ENCODE measurements at places on chromosomes 1 and 21.
A peak's percentile ranks its signal among the peaks of the same experiment; 100 is the strongest.

- DNase-seq = no peak
These were observed 28.0 kb upstream of the PRKAA2 start for GRCh38 chr1:56617141-56617540.

DNA sequence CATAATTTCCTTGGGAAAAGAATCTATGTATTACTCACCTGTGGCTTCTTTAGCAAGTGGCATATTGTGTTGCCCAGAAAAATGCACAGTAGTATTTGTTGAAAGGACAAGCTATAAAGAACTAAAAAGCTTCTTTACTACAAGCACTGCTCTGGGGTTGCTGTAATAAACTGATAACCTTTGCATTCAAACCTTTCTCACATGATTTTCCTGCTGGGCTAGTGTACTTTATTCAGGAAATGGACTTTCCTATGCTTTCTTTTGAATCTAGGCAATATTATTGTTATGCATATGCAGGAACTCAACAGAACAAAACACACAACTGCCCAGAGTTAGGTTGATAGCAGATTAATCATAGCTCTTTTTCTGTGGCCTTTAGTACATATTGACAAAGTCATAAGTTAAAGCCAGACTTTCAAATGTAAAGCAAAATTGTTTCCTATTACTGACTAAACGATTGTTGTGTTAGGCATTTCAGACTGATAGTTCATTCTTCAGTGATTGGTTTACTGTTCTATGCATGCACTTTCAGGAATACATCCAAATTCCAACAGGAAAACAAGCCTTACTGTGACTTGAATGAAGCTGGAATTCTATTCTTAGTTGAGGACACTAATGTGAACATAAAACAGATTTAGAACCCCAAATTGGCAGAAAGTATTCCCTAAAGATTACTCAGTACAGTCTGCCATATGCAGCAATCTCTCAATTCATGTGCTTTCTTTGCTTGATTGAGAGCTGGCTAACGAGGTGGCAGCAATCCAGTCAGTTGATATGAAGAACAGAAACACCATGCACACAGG, 564.3 kb upstream of the NEGR1 start:
- DNase-seq = no peak

DNA sequence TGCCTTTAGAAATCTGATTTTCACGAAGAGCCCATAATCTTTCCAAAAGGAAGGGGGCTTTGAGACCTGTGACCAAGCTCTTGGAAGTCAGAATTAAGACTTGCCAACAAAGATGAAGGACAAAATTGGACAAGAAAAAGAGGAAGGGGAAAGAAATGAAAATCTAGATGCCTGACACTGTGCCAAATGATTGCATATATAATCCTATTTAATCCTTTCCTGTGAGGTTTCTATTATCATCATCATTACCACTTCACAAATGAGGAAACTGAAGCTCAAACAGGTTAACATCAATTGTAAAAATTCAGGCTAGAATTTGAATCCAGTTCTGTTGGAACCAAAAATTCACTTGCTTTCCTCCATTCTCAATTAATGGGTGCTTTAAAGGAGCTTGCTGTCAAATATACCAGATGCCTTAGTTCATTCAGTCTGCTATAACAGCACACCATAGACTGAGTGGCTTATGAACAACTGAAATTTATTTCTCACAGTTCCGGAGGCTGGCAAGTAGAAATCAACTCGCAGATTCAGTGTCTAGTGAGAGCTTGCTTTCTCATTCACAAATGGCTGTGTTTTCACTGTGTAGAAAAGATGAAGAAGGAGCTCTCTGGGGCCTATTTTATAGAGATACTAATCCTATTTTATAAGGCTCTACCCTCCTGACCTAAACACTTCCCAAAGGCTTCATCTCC, 197.5 kb upstream of the ST6GALNAC5 start:
- no peak for DNase-seq

DNA sequence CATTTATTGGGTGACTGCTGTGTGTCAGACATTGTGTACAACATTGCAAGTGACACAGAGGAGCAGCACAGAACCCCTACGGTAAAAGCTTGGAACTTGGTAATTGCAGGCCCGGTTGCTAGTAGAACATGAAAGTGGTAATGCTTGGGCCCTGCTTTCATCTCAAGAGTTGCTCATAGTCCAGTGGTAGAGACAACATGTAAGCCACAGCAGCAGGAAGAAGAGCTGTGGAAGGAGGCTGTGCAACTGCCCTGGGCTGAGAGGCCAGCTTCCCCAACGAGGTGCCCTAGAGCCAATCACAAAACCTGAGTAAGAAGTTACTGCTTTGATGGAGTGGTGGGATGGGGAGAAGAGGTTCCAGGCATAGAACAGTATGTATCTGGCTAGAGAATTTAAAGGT, 18.4 kb downstream of the CNIH4 start:
- no peak for DNase-seq

GRCh38 chr21:27759820-27760219, 792.9 kb upstream of the ADAMTS5 start:
- DNase-seq = peak; percentile 4

- no peak for DNase-seq
These were observed 9.4 kb downstream of the UBASH3A start for GRCh38 chr21:42413093-42413492.

DNA sequence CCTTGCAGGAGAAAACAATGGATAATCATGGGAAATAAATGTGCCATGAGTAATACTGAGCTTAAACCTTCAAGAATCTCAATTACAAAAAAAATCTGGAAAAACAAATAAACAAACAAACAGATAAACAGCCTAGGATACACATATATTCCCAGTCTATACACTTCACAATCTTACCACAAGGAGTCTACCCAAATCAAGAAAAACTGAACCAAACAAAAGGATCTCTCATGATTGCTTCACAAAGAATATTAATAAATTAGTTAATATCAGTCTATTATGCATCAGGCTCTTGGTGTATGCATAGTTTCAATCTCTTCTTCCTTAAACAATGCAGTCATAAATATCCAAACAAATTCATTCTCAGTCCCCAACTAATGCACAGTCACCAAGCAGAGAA, 3.2 kb upstream of the ESRRG start:
- no peak for DNase-seq

- DNase-seq = no peak
These were observed 1.7 kb downstream of the KCNJ10 start for GRCh38 chr1:160068225-160068624.

DNA sequence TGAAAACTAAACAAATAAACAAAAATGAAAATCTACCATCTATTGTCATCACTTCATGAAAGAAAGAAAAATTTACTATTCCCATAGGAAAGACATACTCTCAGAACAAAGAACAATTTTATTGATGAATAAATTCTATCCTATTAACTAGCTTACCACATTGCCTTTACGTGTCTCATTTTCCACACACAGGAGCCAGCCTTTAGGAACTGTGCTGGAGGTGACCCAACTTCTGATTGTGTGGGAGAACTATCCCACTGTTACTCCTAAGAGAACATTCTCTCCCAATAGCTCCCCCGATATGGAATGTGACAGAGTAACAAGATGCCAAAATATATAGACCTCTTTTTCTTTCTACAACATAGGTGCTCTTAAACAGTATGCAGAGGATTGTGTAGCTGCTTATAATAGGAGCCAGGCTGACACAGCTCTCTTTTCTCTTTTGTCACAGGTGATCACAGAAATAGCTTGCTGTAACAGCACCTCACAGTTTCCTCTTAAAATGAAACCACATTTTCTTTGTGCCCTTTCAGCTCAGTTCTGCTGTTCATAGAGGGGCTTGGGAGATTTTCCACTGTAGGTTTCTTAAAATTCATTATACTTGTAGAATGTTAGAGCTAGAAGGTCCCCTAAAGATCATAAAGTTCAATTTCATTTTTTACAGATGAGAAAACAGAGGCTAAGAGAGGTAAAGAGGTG, 35.5 kb downstream of the C21orf91 start:
- no peak for DNase-seq

GRCh38 chr1:94917251-94917650, 9.7 kb downstream of the CNN3 start:
- DNase-seq = no peak

GRCh38 chr1:226825037-226825745, 45.2 kb upstream of the PSEN2 start:
- peak; percentile 32 for DNase-seq

GRCh38 chr1:175409938-175410337, 217.4 kb upstream of the KIAA0040 start:
- DNase-seq = no peak

DNA sequence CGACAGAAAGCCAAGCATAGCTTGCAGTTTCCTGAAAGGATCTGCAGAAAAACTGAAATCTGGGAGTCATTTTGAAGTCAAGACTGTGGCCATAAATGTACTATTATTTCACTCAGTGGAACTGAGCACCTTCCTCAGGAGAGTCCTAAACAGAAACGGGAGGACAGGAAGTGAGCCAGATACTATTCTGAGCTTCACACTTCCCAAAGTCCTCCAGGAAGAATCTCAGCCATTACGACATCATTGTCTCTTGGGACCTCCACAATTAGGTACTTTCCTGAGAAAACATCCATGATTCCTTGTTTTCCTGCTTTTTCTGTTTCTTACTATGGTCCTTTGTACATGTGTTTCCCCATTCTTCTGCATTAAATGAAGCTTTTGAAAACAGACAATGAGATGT, 299.2 kb upstream of the USP25 start:
- DNase-seq = peak; percentile 20

DNA sequence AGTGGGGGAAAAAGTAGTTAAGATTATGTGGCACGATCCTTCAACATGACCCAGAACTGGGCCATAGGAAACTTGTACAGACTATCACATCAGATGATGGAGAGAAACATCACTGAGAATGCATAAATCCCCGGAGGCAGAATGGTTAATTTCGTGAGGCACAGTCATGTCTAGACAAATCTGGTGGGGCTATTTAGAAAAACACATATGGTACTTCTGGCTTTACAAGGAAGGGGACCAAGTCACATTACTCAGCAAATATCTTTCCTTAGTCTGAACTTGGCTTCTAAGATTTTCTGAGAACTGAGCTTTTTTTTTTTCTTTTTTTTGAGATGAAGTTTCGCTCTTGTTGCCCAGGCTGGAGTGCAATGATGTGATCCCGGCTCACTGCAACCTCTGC, 9.2 kb upstream of the UQCRHL start:
- no peak for DNase-seq

DNA sequence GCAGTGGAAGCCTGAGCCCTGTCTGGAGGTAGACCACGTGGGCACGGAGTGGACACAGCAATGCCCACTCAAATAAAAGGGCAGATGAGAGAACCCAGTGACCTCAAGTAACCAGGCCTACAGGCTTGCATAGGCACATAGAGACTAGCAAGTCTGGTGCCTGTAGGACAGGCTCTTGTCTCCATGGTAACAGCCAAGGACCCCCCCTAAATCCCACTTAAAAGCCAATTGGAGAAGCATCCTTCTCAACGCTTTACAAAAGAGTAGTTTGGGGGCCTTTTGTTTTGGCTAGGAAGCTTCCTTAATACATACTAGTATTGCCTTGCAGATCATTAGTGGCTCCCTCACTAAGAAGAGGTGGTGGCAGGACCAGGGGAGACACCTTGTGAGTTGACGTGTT, 63.9 kb downstream of the VWA5B1 start:
- no peak for DNase-seq

GRCh38 chr1:63618011-63618410, 24.8 kb downstream of the PGM1 start:
- no peak for DNase-seq

GRCh38 chr1:42926235-42926878, 32.3 kb downstream of the SLC2A1 start:
- DNase-seq = no peak

- DNase-seq = no peak
These were observed 5.7 kb upstream of the ARID1A start for GRCh38 chr1:26690157-26690556.

GRCh38 chr1:185786524-185786923, 52.3 kb downstream of the HMCN1 start:
- DNase-seq = no peak

DNA sequence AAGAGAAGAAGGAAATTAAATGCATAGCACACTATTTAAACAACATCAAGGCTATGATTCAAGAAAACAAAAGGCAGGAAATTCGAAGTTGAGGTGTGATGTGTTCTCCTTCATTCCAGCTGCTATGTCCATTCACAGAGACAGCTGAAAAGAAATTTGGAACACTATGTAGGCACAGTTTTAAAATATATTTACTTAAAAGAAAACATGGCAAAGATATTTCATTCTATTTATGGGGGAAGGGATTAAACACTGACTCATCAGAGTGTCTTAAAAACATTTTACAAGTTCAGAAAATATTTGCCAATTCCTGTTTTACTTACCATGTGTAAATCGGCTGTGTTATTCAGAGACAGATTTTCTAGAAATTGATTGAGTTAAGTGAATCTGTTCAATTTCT, 39.4 kb upstream of the NGF start:
- no peak for DNase-seq

- peak; percentile 79 for DNase-seq
These were observed 8.0 kb downstream of the SMIM12 start for GRCh38 chr1:34851431-34852105.

- no peak for DNase-seq
These were observed 26.4 kb downstream of the TEX35 start for GRCh38 chr1:178539291-178539690.

DNA sequence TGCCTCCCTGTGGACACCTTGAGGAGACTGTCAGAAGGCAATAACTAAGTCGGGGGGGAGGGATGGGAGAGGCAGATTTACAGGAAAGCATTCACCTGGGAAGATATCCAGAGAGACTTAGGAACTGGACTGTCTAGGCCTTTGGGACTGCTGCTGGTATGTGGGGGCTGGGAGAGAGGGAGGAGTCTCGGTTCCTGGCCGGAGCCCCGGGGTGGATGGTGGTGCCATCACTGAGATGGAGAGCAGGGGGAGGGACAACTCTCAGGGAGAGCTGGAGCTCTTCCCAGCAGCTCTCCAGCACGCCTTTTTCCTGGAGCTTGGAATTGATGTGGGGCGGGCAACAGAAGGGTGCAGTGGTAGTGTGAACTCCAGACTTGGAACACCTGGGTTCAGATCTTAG, 22.1 kb downstream of the PTPRF start:
- no peak for DNase-seq

GRCh38 chr1:233730809-233731208, 116.9 kb downstream of the KCNK1 start:
- DNase-seq = no peak

DNA sequence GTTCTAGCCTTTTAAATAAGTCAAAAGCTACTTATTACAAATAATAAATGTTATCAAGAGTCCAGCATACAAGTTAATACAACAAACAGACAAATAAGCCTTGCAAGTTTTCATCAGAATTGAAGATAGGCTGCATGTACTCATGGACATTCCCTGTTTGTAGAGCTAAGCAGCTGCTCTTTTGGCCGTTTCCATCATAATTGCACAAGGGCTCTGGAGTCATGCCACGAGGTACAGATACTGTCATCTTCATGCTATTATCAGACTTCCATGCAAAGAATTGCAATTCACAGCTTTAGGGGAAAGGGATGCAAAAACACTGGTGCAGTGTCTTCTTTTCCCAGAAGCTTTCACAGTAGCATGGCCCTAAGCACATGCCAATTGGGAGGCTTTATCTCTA, 52.8 kb upstream of the TBX15 start:
- no peak for DNase-seq

GRCh38 chr1:205532996-205533735, 28.7 kb downstream of the CDK18 start:
- DNase-seq = no peak
